Hippocampal formation (tissue), 2 donors: ENCODE measurements at places on chromosomes 12 and 14.

GRCh38 chr12:69266036-69266635, 26.8 kb downstream of the CPSF6 start:
- DNase-seq = no peak

DNA sequence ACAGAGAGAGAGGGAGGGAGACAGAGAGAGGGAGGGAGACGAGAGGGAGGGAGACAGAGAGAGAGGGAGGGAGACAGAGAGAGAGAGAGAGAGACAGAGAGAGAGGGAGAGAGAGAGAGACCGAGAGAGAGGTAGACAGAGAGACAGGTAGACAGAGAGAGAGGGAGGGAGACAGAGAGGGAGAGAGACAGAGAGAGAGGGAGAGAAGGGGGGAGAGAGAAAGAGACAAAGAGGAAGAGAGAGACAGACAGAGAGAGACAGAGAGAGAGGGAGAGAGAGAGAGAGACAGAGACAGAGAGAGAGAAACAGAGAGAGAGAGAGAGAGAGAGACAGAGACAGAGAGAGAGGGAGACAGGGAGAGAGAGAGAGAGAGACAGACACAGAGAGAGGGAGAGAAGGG, 47.8 kb upstream of the GALNT9 start:
- DNase-seq = no peak

- no peak for DNase-seq
Observed at GRCh38 chr12:5451251-5451650, 19.3 kb downstream of the NTF3 start.

DNA sequence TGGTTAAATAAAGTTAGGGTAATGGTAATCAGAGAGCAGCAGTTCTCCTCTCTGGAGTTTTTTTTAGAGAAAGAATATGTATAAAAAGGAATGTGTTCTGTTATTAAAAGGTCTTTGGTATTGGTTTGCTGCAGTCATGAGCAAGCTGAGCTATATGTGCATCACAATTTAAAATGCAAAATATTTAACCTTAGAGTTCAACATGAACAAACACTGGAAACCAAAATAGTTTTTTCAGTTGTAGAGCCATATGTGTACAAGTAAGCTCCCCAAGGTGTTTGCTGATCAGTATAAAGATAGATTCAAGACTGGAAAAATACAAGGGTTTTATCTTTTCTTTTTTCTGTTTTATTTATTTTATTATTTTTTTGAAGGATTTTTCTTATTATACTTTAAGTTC, 245.0 kb downstream of the NUBPL start:
- no peak for DNase-seq
